ENCODE measurements at places on chromosomes 2 and 18. TPM values are rescaled to one million over a fixed set of nuclear protein-coding genes. Genes with fewer than 3 reads are reported as not detected.

The AFF3 gene
- total RNA-seq = 0.93 TPM

The CNGA3 gene
- total RNA-seq = not detected

The OSR1 gene
- total RNA-seq = 6.8 TPM

The TMEM198 gene
- 5.0 TPM for total RNA-seq

The NOL4 gene
- total RNA-seq = 14.3 TPM

The GPR35 gene
- 1.7 TPM for total RNA-seq

The GLS gene
- total RNA-seq = 175 TPM

The UGT1A3 gene
- total RNA-seq = not detected

The FTCDNL1 gene
- 6.2 TPM for total RNA-seq

The FKBP1B gene
- total RNA-seq = 6.6 TPM

The ARHGEF4 gene
- total RNA-seq = 24.3 TPM

DNA sequence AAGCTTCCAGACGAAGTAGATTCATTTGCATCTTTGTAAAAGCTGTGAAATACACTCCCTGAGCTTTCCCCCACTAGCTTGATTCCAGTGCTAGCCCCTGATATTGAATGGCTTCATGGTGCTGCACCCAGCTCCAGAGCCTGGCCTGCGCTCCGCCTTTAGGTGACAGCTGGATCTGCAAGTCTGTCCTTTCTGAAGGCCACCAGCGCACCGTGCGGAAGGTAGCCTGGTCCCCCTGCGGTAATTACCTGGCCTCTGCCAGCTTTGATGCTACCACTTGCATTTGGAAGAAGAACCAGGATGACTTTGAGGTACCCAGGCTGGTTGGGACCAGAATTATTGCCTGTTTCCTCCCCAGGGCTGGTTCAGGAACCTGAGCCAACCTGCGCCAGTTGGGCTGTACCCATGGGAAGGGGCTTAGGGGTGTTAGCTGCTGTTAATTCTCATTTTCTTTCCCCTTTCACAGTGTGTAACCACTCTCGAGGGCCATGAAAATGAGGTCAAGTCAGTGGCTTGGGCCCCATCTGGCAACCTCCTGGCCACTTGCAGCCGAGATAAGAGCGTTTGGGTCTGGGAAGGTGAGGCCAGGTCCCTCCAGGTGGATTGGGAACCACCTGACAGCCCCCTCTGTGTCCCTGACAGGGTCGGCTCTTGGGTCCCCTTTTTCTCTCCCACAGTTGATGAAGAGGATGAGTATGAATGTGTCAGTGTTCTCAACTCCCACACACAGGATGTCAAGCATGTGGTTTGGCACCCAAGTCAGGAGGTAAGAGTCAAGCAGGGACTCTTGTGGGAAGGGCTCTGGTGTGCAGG, 1.3 kb downstream of the CIAO1 start:
- DNase-seq = peak; percentile 21

GRCh38 chr2:207123335-207123744, 42.4 kb downstream of the KLF7 start:
- no peak for DNase-seq

- no peak for DNase-seq
These were observed 152.3 kb downstream of the MYO5B start for GRCh38 chr18:50042611-50043010.

- no peak for DNase-seq
These were observed 31.6 kb upstream of the GMCL1 start for GRCh38 chr2:69797836-69798289.

- DNase-seq = no peak
These were observed 127.3 kb downstream of the FAM210A start for GRCh38 chr18:13599031-13599430.

- peak; percentile 64 for DNase-seq
These were observed 550 bp downstream of the MFSD6 start for GRCh38 chr2:190408538-190409271.

DNA sequence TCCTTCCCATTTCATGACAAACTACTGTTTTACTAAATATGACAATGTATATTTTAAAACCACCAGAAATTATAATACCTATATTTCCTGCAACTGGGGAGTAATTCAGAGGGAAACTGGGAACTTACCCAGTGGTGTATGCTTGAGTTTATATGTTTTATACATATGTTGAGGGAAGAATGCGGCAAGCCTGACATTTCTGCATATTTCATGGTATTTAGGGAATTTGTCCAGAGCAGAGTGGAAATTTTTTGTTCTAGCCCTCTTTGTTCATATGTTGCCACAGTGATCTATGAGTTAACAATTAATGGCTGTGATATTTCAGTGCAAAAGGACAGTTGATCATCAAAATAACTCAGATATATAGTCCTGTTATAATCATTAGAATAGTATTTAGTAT, 230.8 kb upstream of the VWC2L start:
- no peak for DNase-seq

DNA sequence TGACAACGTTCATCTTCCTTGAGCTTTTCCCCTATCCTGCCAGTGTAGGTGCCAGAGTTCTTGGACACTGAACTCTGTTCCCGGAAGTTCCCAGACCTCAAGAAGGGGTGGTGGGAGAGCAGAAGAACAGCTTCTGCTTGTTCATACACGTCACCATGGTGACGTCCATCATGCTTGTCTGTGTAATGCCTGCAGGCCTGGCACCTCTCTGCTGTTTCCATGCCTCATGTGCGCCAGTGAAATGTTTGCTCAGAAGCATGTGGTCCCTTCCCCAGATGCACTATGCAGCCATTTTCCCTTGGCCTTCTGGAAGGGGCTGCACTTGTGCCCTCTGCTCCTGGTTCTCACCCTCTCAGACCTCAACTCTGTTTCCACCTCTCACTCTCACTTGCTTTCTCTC, 210.8 kb upstream of the NABP1 start:
- no peak for DNase-seq

DNA sequence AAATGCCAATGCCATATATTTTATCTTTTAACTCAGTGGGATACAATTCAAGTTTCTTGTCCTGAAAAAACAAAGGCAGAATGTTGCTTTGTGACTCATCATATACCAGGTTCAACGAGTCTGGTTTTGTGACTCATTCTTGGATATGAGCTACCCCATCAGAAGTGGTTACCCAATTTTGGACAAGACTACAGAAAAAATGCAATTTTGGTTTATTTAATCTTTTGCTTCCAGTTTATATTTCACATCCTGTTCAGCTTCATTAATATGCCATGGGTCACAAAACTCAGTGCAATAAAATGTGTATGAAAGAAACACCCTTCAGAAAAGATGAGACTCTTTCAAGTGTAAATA, 25.0 kb downstream of the FN1 start:
- no peak for DNase-seq

DNA sequence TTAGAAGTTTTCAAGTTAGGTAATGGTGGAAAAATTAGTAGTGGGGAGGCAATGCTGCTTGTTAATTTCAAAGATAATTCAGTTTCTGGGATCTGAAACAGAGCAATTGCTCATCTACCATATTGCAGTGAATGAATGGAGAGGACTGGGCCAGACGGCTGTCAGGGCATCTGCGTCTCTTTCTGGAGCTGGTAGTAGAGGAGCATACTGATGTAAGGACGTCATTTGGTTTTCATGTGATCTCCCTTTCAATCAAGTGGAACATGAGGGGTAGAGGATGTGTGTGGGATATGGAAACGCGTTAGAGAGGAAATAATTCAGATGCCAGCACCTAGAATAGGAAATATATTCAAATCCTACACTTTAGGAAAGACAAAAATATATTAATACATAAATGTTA, 490.3 kb downstream of the ADCYAP1 start:
- DNase-seq = no peak

DNA sequence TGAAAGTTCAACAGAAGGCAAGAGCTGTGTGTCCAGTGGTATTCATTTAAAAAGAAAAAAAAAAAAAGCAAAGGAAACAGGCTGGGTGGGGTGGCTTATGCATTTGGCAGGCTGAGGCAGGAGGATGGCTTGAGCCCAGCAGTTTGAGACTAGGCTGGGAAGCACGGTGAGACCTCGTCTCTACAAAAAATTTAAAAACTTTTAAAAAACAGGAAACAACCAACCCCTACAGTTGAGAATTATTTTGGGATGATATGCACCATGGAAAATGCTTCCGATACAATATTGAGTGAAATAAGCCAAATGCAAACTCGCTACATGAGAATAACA, 31.2 kb downstream of the PTPN18 start:
- DNase-seq = no peak

GRCh38 chr2:95349568-95350322, 52.6 kb downstream of the KCNIP3 start:
- DNase-seq = no peak

- DNase-seq = no peak
These were observed 481.9 kb downstream of the METTL4 start for GRCh38 chr18:2089396-2089795.

GRCh38 chr2:219405451-219405850, 12.7 kb upstream of the DES start:
- DNase-seq = no peak

- DNase-seq = no peak
These were observed 141.9 kb upstream of the KCNJ3 start for GRCh38 chr2:154556607-154557006.

DNA sequence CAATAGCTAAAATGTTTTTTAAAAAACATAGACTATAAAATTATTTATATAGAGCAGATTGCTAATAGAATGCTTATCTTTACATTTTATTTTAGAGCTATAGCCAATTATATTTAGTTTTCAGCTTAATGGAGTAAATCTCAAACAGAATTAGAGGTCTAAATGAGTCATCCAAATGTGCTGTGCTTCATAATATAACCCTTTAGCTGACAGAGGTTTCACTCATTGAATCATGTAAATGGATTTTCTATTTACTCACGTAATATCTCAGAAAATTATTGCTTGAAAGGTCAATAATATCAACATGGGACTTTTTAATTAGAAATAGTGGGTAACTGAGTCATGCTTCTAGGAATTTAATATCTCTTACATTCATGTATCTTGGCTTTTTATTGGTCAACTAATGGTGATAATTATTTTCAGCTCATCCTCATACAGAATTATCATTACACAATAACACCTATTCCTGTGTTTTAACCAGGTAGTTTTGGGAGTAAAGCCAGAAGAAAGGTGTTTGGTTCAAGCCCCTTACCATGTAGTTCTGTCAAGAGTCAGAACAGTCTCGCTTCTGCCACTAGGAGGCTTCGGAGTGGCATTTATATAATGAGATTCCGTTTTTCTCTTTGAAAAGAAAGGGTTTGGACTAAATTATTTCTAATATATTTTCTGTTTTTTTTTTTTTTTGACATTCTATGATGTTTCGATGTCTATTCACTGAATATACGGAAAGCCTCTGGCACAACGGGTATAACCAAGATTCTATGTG, 217.6 kb downstream of the CDH7 start:
- no peak for DNase-seq

DNA sequence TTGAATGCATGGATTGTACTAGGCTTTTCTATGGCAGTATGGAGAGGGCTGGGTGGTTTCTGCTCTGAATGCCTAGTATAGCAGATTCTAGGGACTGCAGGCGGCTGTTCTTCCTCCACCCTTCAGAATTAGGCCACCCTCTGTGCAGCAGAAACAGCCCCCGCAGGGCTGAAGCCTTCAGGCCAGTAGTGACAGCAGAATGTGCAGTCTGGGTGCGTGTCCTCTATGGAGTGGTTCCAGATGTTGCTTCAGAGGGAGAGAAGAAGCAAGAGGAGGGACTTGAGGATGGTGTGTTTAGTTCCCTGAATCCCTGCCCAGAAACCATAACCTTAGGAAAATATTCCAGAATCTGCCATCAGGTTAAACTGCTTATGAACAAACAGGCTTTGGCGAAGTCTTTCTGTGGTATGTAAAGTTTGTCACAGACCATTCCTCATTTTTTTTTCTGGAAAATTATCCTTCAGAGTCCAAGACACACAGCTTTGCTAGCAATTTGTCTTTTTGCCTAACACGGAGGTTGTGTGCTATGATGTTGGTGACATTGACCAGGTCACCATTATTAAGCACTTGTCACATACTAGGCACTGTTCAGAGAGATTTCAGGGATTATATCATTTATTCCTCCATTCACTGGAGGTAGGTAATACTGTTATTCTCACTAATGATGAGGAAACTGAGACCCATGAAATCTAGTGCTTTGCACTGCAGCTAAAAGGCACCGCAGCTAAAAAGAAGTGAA, 21.1 kb downstream of the CASP10 start:
- no peak for DNase-seq

- no peak for DNase-seq
These were observed 190.9 kb upstream of the FOSL2 start for GRCh38 chr2:28201671-28202180.

DNA sequence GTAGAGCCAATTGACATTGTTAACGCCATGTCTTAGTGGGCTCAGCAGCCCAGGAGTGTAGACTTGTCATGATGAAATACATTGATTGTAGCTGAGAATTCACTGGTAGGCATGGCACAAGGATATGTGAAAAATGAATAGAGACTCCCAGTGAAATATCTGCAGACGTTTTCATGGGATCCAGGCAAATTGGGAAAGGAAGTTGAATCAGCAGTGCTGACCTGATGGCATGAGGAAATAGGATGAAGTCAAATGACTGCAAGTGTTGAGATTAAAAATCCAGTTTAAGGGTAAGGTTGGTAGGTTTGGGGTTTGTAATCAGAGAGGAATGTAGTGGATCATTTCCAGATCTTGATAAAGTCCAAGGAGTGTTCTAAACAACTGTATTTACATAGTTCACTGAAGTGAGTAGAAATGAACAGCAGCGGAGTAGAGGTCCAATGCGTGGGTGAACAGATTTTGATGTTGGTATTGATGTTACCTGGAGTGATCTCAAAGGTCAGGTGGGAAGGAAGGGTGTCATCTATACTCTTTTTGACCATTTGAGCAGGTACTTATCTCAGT, 24.6 kb downstream of the INSIG2 start:
- no peak for DNase-seq

DNA sequence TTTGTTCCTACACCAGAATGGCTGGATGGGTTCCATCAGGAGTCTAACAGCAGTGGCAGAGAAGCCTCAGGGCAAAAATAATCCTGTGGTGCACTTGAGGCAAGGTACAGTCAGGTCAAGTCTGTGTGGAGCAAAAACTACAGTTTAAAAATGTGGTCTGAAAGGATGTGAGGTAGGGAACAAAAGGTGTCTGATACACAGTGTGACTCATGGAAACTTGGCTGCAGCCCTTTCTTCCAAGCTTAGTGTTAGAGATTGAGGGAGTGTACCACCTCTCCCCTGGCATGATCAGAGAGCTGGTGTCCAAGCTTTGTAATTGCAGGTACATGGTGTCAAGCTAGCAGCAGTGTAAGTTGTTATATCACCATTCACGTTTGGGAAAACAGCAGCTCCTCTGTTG, 8.9 kb downstream of the ANKAR start:
- DNase-seq = no peak

DNA sequence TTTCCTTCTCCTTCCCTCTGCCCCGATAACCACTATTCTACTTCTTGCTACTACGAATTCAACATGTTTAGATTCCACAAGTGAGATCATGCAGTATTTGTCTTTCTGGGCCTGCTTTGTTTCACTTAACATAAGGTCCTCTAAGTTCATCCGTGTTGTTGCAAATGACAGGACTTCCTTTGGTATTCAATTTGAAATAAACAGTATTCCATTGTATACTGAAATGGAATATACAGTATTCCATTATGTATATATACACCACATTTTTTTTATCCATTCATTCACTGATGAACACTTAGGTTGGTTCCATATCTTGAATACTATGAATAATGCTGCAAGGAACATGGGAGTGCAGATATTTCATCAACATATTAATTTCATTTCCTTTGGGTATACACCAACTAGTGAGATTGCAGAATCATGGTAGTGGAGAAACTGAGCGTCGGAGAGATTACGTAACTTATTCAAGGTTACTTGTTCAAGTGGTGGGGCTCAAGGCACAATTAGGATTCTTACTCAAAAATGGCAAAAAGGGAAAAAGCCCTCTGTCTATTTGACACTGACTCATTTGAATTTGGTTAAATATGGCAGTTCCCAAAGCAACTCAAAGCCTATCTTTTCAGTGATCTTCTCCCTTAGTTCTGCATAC, 85.1 kb downstream of the CHN1 start:
- DNase-seq = no peak

Measured in thyroid gland (tissue), 4 donors.